GM18507 (cell line): ENCODE measurements at places on chromosomes 3 and 15.

GRCh38 chr15:70672081-70672480, 91.3 kb downstream of the UACA start:
- DNase-seq = no peak

DNA sequence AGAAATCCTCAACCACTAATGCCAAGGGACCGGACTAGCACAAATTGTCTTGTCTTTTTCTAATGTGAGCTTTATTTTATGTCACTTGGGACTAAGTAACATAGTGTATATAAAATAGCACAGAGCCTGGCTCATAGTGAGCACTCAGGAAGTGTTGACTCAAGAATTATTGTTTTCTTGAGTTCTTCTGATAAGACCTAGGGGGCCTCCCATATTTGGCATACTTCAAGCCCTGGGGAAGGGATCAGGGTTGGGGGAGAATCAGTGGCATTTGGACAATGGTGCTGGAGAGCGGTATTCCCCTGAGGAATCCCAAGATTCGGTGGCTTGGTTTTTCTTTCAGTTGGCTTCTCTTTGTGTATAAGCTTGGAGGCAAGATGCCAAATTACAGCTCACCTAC, 19.4 kb downstream of the ZNF80 start:
- DNase-seq = no peak

- no peak for DNase-seq
Observed at GRCh38 chr15:64536244-64536836, 76.0 kb downstream of the ZNF609 start.

- no peak for DNase-seq
Observed at GRCh38 chr3:195715134-195715533, 5.6 kb upstream of the MUC20 start.

DNA sequence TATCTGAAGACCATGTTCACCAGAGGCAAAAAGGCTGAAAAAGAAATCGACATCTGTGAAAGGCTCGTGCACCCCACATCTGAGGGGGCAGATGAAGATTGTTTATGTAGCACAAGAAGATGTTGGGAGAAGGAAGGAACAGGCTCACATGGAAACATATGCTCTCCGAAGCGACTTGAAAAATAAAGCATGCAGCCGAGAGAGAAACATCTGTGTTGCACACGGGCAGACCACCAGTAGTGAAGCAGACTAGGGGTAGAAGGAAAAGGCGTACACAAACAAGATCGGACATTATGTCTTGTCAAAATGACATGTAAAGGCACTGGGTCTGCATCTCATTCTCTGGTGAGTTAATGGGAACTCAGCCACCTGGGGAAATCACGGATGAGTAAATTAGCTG, 356.5 kb downstream of the ZIC4 start:
- DNase-seq = no peak

GRCh38 chr3:129520960-129521359, 7.5 kb upstream of the RHO start:
- no peak for DNase-seq

DNA sequence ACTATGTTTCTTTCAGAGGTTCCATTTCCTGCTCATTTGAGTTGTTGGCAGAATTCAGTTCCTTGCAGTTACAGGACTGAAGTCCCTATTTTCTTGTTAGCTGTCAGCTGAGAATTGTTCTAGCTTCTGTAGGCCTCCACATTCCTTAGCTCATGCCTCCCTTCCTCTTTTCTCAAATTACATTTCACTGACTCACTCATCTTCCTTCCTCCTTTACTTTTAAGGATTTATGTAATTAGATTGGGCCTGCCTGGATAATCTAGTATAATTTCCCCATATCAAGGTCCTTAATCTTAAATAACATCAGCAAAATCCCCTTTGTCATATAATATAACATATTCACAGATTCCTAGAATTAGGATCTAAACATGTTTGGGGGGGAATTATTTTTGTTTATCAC, 40.6 kb upstream of the RBMS3 start:
- DNase-seq = no peak

DNA sequence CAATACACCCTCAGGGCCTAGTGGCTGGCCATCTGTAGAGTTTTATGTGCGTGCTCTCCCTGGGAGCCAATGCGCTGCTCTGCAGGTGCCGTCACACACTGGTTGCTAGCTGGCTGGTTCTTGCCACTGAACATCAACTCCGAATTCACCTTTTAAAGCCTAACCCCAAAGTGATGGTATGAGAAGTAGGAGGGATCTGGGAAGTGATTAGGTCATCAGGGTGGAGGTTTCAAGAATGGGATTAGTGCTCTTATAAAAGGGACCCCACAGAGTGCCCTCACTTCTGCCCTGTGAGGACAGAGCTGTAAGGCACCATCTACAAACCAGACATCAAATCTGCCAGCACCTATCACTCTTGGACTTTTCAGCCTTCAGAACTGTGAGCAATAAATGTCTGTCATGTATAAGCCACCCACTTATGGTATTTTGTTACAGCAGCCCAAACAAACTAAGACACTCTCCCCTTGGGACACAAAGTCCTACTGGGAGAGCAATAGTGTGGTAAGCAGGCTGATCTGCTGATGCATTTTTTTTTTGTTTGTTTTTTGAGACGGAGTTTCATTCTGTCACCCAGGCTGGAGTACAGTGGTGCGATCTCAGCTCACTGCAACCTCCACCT, 20.3 kb downstream of the RGMA start:
- DNase-seq = no peak

DNA sequence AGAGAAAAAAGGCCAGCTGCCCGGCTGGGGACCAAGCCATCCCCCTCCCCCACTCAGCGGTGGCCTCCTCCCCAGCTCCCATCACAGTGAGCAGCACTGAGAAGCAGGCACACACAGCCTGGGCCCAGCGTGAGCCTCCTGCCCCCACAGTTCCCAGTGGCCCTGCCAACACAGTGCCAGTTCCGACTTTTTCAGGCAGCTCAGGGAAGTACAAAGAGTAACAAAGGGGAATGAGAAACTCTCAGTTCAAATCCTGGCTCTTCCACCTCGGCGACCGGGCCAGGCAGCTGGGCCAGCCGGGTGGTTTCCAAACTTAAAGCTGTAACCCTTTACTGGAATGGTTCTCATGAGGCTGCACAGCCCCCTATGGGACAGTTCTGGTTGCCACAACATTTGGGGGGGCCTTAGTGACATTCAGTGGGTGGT, 18.5 kb downstream of the TNK2 start:
- no peak for DNase-seq

GRCh38 chr15:63362196-63362595, 19.4 kb downstream of the CA12 start:
- DNase-seq = no peak

DNA sequence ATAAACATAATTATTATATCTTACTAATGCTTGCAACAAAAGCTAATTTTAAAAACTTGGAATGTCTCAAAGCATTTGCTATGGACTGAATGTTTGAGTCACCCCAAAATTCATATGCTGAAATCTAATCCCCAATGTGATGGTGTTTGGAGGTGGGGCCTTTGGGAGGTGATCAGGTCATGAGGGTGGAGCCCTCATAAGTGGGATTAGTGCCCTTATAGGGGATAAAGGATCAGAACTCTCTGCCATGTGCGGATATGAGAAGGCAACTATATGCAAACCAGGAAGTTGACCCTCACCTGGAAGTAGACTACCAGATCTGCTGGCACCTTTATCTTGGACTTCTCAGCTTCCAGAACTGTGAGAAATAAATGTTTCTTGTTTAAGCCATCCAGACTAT, 137.7 kb downstream of the LIPC start:
- no peak for DNase-seq

DNA sequence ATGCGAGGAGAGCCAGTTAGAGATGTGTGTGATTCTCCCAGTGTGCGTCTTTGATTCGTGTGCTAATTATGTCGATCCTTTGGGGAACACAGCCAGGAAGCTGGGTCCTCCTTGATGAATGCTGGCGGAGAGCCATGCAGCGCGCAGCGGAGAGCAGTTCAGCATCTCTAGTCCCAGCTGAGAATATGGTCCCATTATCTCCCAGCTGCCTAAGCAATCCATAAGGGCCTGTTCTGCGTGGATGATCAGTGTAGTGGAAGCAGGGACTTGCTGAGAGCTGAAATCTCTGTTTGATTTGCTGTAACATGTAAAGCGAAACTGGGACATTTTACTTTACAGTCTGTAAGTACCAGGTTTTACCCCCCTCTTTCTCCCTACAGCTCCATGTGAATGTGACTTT, 412.7 kb downstream of the CNTN4 start:
- DNase-seq = no peak

- peak; percentile 15 for DNase-seq
Observed at GRCh38 chr3:160564949-160565441, 376 bp downstream of the KPNA4 start.
